ENCODE measurements at places on chromosomes 3 and 15. TPM values are rescaled to one million over a fixed set of nuclear protein-coding genes. Genes with fewer than 3 reads are reported as not detected.
A peak's percentile ranks its signal among the peaks of the same experiment; 100 is the strongest.

DNA sequence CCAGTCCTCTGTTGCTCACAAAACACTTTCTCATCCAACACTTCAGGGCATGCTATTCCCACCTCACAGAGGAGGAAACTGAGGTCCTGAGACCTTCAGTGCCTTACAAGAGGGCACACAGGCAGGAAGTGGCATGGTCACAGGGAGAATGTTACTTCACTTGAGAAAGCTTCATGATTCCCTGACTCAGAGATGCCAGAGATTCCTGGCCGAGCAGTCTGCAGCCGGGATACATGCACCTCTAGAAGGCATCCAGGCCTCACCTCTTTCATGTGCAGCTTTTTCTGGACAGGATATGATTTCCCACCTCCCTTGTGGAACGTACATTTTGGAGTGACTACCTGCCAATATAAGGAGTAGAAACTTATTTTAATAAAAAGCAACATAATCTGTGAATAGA lies 2.8 kb upstream of the SST start:
- DNase-seq: no peak

DNA sequence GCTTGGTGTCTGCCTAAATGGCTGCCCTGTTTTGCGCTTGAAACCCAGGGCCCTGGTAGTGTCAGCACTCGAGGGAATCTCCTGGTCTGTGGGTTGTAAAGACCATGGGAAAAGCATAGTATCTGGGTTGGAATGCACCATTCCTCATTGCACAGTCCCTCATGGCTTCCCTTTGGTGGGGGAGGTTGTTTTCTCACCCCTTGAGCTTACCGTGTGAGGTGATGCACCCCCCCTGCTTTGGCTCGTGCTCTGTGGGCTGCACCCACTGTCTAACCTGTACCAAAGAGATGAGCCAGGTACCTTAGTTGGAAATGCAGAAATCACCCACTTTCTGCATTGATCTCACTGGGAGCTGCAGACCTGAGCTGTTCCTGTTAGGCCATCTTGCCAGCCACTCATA lies 104.7 kb downstream of the MBNL1 start:
- no peak for DNase-seq

GRCh38 chr3:100149130-100149529 lies 34.8 kb upstream of the FILIP1L start:
- no peak for DNase-seq

DNA sequence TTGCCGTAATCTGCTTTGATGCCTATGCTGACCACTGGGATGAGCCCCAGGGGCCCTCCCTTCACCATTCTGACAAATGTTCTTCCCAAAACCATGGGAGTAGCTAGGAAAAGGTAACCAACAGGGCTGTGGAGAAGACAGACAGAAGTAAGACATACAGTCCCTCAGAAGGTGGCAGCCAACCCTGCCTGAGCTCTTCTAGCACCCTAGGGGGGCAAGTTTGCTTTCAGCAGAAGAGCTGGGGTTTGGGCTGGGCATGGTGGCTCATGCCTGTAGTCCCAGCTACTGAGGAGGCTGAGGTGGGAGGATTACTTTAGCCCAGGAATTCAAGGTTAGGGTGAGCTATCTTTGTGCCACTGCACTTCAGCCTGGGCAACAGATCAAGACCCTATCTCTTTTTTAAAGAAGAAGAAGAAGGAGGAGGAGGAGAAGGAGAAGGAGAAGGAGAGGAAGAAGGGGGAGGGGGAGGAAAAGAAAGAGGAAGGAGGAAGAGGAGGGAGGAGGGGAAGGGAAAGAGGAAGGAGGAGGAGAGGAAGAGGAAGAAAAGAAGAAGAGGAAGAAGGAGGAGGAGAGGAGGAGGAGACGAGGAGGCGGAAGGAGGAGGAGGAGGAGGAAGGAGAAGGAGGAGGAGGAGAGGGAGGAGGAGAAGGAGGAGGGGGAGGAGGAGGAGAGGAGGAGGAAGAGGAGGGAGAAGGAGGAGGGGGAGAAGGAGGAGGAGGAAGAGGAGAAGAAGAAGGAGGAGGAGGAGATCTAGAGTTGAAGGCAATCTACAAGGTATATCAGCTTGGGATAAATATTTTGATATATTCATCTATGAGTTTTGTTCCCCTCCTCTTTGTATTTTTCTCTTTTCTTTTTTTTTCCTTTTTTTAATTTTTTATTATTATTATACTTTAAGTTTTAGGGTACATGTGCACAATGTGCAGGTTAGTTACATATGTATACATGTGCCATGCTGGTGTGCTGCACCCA lies 44.9 kb upstream of the ABHD2 start:
- DNase-seq: no peak

GRCh38 chr3:150232992-150233451 lies 175.1 kb upstream of the TSC22D2 start:
- no peak for DNase-seq

DNA sequence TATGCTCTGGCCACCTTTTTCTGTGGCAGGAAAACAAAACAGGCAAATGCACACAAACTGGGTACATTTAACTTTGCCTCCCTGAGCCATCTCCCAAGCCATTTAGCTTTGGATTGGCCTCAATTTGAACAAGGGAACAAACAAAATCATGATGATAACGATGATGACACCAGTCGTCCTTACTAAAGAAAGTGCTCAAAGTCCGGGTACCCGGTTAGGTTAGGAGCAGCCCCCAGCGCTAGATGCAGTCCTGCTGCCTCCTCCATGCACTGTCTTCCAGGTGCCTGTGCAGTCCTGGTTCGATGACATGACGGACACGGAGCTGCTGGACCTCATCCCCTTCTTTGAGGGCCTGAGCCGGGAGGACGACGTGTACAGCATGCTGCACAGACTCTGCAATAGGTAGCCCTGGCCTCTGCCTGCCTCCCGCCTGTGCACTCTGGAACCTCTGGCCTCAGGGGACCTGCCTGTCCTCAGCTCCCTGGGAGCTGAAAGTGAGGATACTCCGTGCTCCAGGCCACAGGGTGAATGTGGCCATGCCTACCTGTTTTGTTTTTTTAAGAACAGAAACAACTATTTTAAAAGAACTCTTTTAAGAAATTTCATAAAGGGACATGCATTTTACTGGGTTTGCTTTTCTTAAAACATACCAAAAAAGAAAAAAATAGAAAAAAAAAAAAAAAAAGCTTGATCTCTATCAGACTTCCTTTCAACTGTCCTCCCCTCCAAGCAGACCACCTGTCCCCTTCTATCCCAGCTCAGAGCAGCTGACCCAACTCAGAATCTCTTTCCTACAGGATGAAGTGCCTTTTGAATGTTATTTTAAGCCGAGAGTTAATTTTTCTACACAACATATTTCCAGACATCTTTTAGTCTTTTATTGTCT lies 9.9 kb upstream of the VILL start:
- DNase-seq: no peak

DNA sequence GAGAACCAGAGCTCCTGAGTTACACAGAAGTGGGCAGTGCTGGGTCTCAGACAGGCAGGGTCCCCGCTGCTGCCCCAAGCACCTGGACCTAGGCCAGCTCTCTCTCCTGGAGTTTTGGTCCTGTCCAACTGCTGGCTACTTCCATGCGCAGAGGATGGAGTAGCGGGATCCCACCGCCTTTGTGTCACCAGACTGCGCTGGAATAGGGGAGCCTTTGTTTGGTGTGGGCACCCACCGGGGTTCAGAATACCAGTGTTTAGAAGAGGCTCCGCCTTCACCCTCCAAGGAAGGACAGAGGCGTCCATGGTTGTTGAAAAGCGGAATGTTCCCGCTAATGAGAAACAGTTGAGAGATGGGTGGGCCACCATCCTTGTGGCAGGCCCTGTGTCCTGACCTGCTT lies 154.4 kb downstream of the DNAJB8 start:
- no peak for DNase-seq

- DNase-seq: no peak
Observed at GRCh38 chr15:52224211-52224610, 33.0 kb upstream of the GNB5 start.

DNA sequence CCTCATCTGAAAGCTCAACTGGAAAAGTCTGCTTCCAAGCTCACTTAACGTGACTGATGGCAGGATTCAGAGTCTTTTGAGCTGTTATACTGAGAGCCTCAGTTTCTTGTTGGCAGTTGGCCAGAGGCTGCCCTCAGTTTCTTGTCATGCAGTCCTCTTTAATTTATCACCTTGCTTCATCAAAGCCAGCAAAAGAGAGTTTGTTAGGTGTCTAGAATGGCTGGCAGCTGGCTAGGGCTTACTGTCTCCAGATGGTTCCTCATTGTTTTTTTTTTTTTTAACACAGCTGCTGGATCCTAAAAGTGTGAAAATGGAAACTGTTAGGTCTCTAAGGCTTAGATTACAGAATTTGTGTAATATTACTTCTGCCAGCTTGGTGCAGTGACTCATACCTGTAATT lies 310.6 kb downstream of the PDCD6IP start:
- no peak for DNase-seq

DNA sequence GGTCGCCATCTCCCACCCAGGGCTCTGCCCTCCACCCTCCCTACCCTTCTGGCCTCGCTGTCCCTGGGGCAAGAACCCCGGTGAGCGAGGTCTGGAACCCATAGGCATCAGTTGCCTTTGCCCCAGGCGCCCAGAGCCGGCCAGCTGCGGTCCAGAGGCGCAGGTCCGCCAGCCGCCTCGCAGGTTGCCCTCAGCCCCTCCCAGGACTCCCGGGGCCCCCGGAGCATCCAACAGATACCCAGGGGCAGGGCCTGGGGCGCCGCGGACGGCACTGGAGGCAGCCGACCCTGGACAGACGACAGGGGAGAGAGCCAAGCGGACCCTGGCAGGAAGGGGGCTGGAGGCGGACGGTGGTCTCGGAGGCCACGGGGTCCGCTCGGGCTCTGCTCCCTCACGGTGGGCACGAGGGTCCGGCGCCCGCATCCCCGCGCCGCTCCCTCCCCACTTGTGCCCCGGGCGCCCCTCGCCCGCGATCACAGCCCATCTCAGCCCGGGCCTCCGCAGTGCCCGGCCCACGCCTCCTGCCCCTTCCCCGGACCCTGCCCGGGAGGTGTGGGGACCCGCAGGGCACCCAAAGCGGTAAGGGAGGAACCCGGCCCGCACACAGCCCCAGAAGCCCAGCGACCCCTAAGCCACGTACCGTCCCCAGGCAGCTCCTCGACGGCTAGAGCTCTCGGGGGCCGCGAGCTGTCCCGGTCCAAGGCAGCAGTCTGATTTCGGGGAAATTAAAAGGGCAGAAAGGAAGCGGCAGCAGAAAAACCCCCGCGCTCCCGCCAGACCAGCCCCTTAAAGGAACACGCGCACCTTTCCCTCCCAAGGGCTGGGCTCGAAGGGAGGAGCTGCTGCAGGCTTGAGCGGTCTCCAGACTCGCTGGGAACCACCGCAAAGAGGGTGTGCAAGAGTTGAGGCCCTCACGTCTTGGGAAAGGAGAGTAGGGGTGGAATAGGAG lies at the start of gene HAPLN3:
Gene HAPLN3 (minus strand): TSS at position 726 of the 949 bp plus-strand sequence. CDS start 8,246 bp downstream, outside the sequence.
- DNase-seq: no peak

- DNase-seq: no peak
Observed at GRCh38 chr3:39407773-39408492, 1.4 kb downstream of the RPSA start.

DNA sequence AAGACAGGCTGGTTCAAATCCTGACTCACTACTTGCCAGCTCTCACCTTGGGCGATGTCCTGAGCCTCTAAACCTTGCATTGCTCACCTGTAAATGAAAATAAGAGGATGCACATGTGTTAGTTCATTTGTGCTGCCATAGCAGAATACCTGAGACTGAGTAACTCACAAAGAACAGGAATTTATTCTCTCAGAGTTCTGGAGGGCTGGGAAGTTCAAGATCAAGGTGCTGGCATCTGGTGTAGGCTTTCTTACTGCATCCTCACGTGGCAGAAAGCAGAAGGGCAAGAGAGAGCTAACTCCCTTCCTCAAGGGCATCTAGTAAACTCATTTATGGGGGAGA lies 222.7 kb downstream of the MTHFS start:
- no peak for DNase-seq

- DNase-seq: peak; percentile 3
Observed at GRCh38 chr15:86916671-86917360, 837.1 kb downstream of the AGBL1 start.

GRCh38 chr3:34207002-34207401 lies 408.6 kb downstream of the PDCD6IP start:
- DNase-seq: no peak

DNA sequence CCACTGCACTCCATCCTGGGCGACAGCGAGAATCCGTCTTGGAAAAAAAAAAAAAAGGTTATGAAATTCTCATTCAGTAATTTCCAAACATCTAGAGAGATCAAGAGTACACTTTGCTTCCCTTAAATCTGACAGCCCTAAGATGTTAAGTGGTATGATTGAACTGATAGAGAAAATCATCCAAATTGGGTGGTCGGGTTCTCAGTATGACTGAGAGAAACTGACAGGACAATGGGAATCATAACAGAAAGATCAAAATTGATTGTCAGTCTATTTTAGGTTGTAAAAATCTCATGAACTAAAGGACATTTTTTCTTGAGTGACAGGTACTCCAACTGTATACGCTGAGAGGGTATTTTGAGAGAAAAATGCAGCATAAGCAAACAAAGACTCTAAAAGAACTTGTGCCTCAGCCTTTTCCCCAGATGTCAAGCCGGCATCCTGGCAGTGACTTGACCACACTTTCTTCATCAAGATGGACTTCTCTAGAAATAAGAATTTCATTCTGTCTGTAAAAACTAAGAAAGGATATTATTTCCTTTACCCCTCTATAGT lies 65.8 kb downstream of the MYO5A start:
- DNase-seq: no peak

DNA sequence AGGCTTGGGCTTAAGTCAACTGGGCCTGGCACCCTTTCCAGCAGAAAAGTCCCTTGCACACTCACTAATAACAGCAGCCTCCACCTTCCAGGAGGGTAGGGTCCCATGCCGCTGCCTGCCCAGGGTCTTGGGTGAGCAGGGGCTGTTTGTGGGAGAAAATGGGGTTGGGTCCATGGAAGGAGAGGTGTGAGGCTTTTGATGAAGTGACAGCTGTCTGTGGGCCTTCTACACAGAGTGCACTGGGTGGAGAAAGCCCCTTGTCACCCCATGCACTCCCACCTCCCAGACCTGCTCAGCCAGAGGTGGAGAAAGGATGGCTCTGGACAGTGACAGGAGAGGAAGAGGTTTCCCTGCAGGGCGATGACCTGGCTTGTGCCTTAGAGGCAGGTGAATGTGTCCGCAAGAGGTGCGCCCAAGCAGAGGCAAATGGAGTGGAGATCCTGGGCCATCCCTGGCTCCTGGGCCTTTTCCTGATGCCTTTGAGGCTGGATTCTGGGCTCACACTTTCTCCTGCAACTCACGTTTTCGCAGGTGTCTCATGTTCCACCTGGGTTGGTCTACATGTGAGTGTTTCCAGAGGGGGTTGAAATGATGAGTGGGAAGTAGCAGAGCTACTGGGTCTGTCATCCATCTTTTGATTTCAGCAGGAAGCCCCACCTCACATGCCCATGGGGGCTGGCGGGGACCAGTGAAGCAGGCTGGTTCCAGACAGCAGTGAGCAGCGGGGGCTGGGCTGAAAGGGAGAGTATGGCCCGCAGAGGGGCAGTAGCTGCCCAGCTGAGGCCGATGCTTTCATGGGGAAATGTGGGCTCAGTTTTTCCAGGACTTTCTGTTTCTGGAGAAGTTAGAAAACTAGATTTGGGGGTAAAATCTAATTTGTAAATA lies 85.2 kb upstream of the PRR23E start:
- DNase-seq: no peak

EPM2AIP1 gene
- 52.3 TPM for polyA plus RNA-seq

SH2D7 gene
- polyA plus RNA-seq: 0.95 TPM

NPTN gene
- 196 TPM for polyA plus RNA-seq

ALDH1A2 gene
- polyA plus RNA-seq: 328 TPM

SUSD5 gene
- 6.2 TPM for polyA plus RNA-seq

CKMT1A gene
- polyA plus RNA-seq: 1.4 TPM

GOLGA8G gene
- 0.30 TPM for polyA plus RNA-seq

BTLA gene
- polyA plus RNA-seq: 0.84 TPM

ACVR2B gene
- 13.2 TPM for polyA plus RNA-seq

BFSP2 gene
- polyA plus RNA-seq: 0.56 TPM

MESD gene
- polyA plus RNA-seq: 42.5 TPM
